ENCODE measurements at places on chromosomes 1 and 21. TPM values are rescaled to one million over a fixed set of nuclear protein-coding genes. Genes with fewer than 3 reads are reported as not detected.

TNFRSF14 gene
- total RNA-seq: 89.1 TPM

- H3K4me3 ChIP-seq: no peak overlapping the region
- no peaks in the 10 kb centered on the region for H3K27me3 ChIP-seq
- no peak overlapping the region for H3K27ac ChIP-seq
- DNase-seq: no peak
- H3K4me1 ChIP-seq: no peaks in the 10 kb centered on the region
Measured at GRCh38 chr21:41836166-41837015, 42.8 kb downstream of the PRDM15 start.

DNA sequence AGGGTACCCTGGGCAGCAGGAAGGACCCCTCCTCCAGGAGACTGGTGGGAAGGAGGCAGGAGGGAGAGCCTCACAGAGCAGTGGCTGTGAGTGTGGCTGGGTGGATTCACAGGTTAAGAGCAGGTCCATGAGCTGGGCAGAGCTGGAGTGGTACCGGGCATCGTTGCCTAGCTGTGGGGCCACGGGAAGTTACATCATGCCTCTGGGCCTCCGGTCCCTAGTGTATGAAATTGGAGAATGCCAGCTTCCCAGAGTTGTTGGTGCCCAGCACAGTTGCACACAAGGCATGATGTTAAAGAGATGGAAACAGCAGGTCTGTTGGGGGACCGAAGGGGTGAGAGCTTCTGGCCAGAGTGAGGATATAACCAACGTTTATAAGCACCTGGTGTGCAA, 18.5 kb downstream of the FOXO6 start:
- no peaks in the 10 kb centered on the region for H3K36me3 ChIP-seq
- DNase-seq: no peak
- no peaks in the 10 kb centered on the region for H3K27me3 ChIP-seq
- H3K4me3 ChIP-seq: no peak overlapping the region

- no peaks in the 10 kb centered on the region for H3K27me3 ChIP-seq
- H3K4me3 ChIP-seq: no peak overlapping the region
- no peak for DNase-seq
Measured at GRCh38 chr1:234957330-234958065, 171.1 kb downstream of the TOMM20 start.

HSD11B1 gene
- total RNA-seq: 21.5 TPM

ZC3H11A gene
- 86.4 TPM for total RNA-seq

All from aorta (tissue), 5 donors.